ENCODE measurements at places on chromosomes 2 and 18. TPM values are rescaled to one million over a fixed set of nuclear protein-coding genes. Genes with fewer than 3 reads are reported as not detected.

The MEP1B gene
- total RNA-seq, result not detected

DNA sequence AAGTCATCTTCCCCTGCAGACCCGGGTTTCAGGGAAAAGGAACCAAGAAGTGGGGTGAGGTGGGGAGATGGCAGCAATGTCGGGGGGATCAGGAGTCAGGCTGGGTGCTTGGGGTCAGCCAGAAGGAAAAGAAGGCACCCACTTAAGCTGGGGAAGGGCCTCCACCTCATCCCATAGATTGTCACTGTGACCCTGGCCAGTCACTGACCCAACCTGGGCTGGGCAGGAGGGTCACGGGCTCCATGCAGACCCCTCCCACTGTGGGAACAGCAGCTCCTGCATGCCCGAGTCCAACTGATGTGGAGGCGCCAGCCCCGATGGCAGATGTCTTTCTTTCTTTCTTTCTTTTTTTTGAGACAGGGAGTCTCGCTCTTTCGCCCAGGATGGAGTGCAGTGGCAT lies 53.6 kb upstream of the HAAO start:
- DNase-seq, result no peak
- H3K27me3 ChIP-seq, result no peaks in the 10 kb centered on the region
- no peak overlapping the region for H3K4me3 ChIP-seq
- no peak overlapping the region for H3K27ac ChIP-seq

- no peak overlapping the region for H3K4me3 ChIP-seq
- H3K4me1 ChIP-seq, result peaks cover 8% of the 10 kb centered on the region
- H3K27ac ChIP-seq, result no peak overlapping the region
- H3K27me3 ChIP-seq, result no peaks in the 10 kb centered on the region
These were observed 105.6 kb upstream of the ZNF521 start for GRCh38 chr18:25457601-25458000.

The MROH2A gene
- total RNA-seq, result 0.16 TPM

DNA sequence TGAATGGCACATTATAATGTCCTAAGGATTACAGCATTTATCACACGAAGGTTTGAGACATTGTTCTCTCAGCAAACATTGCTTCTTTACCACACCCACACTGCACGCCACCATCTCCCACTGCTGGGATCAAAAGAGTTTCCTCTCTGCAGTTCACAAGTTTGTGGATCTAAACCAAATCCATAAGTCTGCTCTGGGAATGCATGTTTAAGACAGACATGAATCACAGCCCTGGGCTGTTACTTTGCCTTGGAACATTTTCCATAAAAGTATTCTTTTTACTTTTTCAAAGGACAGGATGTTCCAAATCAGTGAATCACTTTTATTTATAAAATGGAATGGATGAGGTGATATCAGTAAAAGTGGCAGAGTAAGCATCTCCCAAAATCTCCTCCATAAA lies 36.1 kb downstream of the STPG4 start:
- no peaks in the 10 kb centered on the region for H3K36me3 ChIP-seq
- no peak for DNase-seq
- no peaks in the 10 kb centered on the region for H3K27me3 ChIP-seq
- no peak overlapping the region for H3K4me3 ChIP-seq
- peaks cover 7% of the 10 kb centered on the region for H3K4me1 ChIP-seq

The XDH gene
- total RNA-seq, result 3.7 TPM

The CKAP2L gene
- total RNA-seq, result 25.6 TPM

- no peak overlapping the region for H3K4me3 ChIP-seq
- no peaks in the 10 kb centered on the region for H3K27me3 ChIP-seq
- no peak for DNase-seq
- H3K36me3 ChIP-seq, result no peaks in the 10 kb centered on the region
- H3K4me1 ChIP-seq, result peaks cover 15% of the 10 kb centered on the region
These were observed 112.1 kb downstream of the UPP2 start for GRCh38 chr2:158213773-158214172.

The SIX3 gene
- total RNA-seq, result 6.6 TPM

- H3K27me3 ChIP-seq, result no peaks in the 10 kb centered on the region
- H3K36me3 ChIP-seq, result no peaks in the 10 kb centered on the region
- H3K27ac ChIP-seq, result no peak overlapping the region
- DNase-seq, result no peak
- no peak overlapping the region for H3K4me3 ChIP-seq
These were observed 77.0 kb upstream of the LYPD1 start for GRCh38 chr2:132747046-132747445.

DNA sequence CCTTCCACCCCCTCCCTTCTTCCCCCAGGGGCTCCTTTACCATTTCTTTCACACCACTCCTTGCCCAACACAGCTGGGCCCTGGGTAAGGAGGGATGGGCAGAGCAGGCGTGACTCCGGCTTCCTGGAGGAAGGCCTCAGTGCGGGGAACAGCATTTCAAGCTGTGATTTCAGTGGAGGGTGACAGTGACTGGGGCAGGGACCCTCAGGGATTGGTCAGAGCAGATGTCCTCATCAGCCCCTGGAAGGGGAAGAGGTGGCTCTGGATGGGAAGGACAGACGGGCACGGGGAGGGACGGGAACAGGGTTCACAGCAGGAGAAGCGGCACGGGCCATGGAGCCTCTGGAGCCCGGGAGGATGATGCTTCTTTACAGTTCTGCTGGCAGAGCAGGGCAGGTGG lies 130.8 kb upstream of the TWIST2 start:
- H3K4me1 ChIP-seq, result peaks cover 10% of the 10 kb centered on the region
- H3K27me3 ChIP-seq, result peaks cover 6% of the 10 kb centered on the region
- no peak for DNase-seq

GRCh38 chr2:63465633-63466032 lies 122.6 kb downstream of the WDPCP start:
- DNase-seq, result no peak
- no peak overlapping the region for H3K27ac ChIP-seq
- no peaks in the 10 kb centered on the region for H3K27me3 ChIP-seq
- peaks cover 39% of the 10 kb centered on the region for H3K36me3 ChIP-seq

DNA sequence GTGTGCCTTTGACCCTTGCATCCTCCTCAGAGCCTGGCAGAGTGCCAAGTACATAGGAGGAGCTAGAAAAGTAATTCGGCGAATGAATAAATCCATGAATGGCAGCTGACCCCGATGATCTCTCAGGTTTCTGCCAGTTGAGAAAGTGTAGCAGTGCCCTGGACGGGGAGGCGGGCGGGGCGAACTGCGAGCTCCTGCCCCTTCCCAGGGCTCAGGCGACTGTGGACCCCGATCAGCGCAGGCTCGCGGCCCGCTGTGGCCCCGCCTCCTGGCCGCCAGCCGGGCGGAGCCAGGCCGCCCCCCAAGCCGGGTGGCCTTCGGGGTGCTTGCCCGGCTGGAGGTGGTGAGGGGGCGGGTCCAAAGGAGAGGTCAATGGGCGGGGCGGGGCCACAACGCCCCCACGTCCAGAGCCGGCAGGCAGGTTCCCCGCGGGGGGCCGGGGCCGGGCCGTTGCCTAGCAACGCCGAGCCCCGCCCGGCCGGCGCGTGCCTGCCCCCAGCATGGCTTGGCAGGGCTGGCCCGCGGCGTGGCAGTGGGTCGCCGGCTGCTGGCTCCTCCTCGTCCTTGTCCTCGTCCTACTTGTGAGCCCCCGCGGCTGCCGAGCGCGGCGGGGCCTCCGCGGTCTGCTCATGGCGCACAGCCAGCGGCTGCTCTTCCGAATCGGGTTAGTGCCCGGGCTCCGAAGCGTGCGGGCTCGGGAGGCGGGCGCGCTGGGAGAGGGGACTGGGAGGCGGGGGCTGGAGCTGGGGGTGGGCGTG lies 30.6 kb upstream of the TMBIM1 start:
- H3K4me1 ChIP-seq, result peaks cover 50% of the 10 kb centered on the region
- H3K4me3 ChIP-seq, result peak overlapping the region; percentile 98

GRCh38 chr18:24153397-24153796 lies 14.5 kb downstream of the CABYR start:
- H3K27me3 ChIP-seq, result no peaks in the 10 kb centered on the region
- H3K4me1 ChIP-seq, result peaks cover 9% of the 10 kb centered on the region
- H3K4me3 ChIP-seq, result no peak overlapping the region
- DNase-seq, result no peak

DNA sequence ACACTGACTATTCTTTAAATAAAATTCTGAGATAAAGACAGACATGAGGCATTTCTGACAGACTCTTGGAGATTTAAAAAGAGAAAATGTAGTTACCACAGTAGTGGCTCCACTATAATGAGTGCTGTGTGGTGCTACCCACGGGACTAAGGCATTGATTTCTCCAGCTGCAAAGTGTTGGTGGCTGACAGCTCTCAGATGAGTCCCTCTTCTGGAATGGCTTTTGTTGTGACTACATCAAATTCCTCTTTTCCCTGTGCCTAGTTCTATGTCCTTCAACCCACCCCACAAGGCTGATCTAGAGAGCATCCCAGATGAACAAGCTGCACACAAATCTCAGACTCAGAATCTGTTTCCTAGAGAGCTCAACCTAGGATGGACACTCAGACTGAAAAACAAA lies 884.8 kb upstream of the ZEB2 start:
- no peak overlapping the region for H3K4me3 ChIP-seq
- H3K27me3 ChIP-seq, result no peaks in the 10 kb centered on the region
- H3K27ac ChIP-seq, result no peak overlapping the region
- H3K36me3 ChIP-seq, result no peaks in the 10 kb centered on the region
- no peaks in the 10 kb centered on the region for H3K4me1 ChIP-seq

DNA sequence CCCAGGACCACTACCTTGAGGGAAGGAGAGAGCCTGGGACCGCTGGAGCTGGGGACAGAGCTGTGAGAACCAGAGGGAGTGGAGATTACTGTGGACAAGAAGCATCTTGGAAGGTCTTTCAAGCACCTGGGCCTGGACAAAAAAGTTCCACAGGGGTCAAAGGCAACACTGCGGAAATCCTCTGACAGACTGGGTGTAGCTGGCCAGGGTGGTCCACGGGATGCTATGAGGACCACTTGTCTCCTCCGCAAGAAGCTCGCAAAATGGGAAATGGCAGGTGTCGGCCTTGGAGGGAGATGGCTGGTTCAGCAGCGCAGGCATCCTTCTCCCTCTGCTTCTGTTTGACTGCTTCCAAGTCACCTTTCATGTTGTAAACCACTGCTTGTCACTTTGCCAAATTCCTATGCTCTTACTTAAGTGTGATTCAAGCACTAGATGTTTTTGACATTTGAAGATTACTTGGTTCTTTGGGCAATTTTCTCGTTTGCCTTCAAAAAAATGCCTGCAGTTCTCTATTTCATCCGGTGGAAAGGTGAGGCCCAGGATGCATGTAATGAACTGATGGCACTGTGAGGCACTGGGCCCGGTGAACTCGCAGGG lies 27.7 kb downstream of the KLHL29 start:
- no peak overlapping the region for H3K4me3 ChIP-seq
- H3K27me3 ChIP-seq, result no peaks in the 10 kb centered on the region
- H3K27ac ChIP-seq, result no peak overlapping the region
- no peaks in the 10 kb centered on the region for H3K36me3 ChIP-seq

The TBR1 gene
- not detected for total RNA-seq

The G6PC2 gene
- total RNA-seq, result not detected

DNA sequence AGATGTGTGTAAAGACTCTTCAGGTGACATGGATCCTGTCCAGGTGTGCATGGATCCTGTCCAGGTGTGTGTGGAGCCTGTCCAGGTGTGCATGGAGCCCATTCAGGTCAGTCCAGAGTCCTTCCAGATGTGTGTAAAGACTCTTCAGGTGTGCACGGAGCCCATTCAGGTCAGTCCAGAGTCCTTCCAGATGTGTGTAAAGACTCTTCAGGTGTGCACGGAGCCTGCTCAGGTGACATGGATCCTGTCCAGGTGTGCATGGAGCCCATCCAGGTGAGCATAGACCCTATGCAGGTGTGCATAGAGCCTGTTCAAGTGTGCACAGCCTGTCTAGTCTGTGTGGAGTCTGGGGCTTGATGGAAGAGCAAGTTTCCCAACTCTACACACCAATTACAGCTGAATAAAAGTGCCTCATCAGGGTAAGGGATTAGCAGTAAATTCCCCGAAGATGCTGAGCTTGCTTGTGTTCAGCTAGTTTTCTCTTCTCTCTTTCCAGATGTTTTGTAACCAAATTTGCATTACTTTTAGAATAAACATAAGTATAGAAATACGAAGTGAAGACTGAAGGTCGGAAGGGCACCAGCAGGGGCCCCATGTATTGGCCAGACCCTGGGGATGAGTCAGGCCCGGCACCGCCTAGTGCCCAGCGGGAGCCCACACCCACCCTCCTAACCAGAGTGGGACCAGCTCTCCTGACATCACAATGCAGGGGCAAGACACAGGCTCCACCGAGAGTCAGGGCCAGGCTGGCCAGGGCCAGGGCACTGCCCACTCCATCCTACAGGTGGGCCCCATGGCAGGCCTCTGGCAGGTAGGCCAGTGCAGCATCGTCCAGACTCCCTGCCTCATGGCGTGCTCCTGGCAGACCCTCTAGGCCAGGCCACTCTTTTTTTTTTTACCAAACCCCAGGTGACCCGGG lies 38.6 kb upstream of the GPC1 start:
- H3K27me3 ChIP-seq, result no peaks in the 10 kb centered on the region
- no peak for DNase-seq
- H3K36me3 ChIP-seq, result no peaks in the 10 kb centered on the region
- peaks cover 10% of the 10 kb centered on the region for H3K4me1 ChIP-seq
- no peak overlapping the region for H3K4me3 ChIP-seq

- peaks cover 57% of the 10 kb centered on the region for H3K27me3 ChIP-seq
- no peak overlapping the region for H3K4me3 ChIP-seq
- no peak for DNase-seq
These were observed 245.7 kb downstream of the MTX2 start for GRCh38 chr2:176514805-176515500.

The RIT2 gene
- total RNA-seq, result 1.4 TPM

GRCh38 chr2:73130790-73131189 lies 18.0 kb upstream of the RAB11FIP5 start:
- DNase-seq, result no peak
- no peaks in the 10 kb centered on the region for H3K36me3 ChIP-seq

The CYTIP gene
- 0.89 TPM for total RNA-seq

DNA sequence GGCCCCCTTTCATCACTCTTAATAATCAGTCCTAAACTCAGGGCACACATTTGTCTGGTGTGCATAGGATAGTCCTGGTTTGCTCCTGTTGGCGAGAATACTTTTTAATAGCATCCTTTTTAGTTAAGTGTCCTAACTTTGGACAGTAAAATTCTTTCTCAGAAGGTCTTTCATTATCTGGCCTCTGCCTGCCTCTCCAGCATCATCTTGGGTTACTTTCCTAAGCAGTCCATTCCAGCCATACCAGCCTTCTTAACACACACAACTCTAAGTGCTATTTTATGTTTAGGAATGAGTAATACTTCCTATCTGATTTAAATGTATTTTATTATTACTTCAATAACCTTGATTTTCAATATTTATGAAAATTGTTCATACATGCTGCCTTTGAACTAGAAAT lies 151.0 kb downstream of the ACOXL start:
- H3K36me3 ChIP-seq, result peaks cover 8% of the 10 kb centered on the region
- H3K27ac ChIP-seq, result no peak overlapping the region
- DNase-seq, result no peak
- no peak overlapping the region for H3K4me3 ChIP-seq
- H3K4me1 ChIP-seq, result peaks cover 13% of the 10 kb centered on the region

The TTC21B gene
- total RNA-seq, result 16.9 TPM

The DAPL1 gene
- not detected for total RNA-seq

DNA sequence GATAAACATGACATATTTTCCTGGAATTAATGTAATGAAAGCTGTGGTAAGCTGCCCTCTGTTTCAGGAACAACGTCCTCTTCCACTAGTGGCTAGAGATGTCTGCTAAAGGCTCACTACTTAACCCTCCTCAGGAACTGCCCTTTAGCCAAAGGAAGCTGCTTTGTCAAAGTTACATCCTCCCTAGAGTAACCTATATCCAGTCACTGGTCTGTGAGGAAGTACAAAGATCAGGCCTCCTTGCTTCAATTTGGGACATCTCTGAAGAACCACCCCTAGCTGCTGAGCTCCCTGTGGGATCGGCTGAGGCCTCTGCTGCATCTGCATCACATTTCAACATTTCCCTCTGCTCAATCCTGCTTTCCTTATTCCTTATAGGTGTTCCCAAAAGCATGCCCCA lies 107.8 kb downstream of the PRELID3A start:
- DNase-seq, result no peak
- H3K27ac ChIP-seq, result no peak overlapping the region
- H3K4me1 ChIP-seq, result peaks cover 8% of the 10 kb centered on the region
- peaks cover 13% of the 10 kb centered on the region for H3K36me3 ChIP-seq
- H3K4me3 ChIP-seq, result no peak overlapping the region

Data from WTC11 (cell line).